ENCODE measurements at places on chromosomes 11 and 22.

DNA sequence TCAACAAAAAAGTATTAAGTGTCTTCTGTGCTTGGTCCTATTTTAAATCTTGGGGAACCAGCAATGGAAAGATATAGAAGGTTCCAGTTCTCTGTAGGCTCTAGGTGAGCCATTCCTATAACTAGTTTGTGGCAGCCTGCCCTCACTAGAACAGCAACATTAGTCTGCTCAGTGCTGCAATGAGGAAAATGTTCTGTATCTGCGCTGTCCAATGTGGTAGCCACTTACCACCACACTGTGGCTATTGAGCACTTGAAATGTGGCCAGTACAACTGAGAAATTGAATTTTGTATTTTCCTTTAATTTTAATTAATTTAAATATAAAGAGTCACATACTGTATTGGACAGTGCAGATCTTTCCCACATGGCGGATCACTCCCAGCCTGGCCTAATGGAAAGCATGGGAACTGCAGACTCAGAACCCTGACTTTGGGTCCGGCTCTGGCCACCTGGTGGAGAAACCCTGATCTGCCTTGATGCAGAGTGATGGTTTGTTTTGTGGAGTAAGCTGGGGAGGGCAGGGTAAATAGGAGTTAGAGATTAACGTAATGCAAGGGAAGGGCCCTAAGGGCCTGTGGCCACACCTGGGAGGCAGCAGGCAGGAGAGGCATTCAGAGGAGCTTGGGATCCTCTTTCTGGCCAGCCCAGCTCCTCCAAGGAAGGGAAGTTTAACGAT is 101.0 kb downstream of the ME3 start:
- no peak for DNase-seq

DNA sequence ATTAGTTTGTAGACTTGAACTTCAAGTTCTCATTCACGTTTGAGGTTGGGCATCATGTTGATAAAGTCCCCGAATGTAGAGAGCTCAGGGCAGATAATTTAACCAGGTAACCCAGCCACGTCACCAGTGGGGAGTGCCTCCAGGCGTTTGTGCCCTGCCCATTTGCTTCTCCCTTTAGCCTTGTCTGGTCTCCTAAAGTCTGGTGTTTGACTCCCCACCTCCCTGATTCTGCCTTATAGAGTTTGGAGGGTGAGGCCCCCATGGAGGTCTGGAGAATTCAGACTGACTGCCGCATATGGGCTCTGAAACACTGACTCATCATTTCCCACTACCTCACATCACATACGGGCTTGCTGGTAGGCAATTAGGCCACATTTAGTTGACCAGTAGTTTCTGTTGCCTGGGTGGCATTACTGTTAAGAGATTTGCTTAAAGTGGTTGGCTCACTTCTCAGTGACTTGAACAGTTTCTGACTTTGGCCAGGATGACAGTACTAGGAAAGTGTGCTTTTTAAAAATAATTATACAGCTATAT is 99.3 kb upstream of the GAL start:
- DNase-seq = no peak

DNA sequence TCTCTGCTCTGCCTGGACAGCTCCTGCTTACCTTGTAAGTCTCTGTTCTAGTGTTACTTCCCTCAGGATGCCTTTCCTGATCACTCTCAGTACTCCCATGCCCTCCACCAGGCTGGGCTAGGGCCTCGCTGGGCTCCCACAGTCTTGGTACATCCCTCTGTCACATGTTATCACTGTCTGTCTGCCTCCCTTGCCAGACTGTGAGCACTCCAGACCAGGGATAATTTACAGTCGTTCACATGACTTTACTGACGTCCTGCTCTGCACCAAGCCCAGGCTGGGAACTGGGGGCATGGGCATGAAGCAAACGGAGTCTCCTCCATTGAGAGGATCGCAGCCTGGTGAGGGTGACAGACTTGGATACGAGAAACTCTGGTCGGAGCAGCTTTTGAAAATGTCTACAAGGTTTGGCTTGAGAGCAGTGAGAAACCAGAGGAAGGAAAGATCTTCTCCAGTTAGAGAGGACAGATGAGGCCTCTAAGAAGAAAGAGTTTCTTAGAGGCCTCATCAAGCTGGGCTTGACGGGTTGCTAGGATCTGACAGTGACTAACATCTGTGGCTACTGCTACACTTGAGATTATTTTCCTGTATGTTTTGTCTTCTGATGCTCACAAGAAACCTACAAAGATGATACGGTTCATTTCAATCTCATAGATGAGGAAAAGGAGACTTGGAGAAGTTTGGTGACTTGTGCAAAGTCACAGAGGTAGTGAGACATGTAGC is 12.5 kb downstream of the USP35 start:
- DNase-seq = no peak

DNA sequence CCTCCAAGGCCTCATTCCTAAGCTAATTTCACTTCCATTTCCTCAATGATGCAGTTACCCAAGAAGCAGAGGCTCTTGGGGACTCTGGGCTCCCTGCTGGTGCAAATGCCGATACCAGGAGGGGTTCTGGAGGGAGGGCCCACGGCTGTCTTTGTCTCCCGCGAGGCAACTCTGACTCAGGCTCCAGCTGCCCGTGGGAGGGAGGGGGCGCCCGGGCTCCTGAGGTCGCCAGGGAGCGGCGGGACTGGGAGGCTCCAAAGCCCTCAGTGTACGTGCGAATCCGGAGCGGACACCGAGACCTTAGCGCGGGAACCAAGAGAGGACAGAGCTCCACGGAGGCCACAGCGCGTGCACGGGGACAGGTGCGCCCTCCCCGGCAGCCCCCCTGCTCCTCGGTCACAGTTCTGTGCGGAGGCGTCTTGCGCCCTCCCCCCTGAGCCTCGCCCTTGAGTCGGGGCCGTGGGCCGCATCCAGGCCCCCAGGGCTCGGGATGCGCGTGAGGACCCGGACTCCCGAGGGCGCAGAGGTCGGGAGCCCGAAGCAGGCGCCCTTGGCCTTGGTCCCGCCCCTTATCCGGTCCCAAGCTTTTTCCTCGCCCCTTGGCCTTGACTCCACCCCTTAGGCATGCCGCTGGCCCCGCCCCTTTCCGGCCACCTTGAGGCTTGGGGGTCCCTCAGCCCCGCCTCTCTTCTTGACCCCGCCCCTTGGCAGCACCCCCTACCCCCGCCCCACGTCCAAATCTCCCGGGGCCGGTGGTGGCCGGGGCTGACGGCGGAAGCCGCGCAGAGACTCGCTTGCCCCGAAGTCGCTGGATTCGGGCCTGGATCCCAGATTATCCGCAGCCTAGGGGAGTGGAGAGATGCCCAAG is 4.7 kb upstream of the SHISA8 start:
- DNase-seq = no peak

DNA sequence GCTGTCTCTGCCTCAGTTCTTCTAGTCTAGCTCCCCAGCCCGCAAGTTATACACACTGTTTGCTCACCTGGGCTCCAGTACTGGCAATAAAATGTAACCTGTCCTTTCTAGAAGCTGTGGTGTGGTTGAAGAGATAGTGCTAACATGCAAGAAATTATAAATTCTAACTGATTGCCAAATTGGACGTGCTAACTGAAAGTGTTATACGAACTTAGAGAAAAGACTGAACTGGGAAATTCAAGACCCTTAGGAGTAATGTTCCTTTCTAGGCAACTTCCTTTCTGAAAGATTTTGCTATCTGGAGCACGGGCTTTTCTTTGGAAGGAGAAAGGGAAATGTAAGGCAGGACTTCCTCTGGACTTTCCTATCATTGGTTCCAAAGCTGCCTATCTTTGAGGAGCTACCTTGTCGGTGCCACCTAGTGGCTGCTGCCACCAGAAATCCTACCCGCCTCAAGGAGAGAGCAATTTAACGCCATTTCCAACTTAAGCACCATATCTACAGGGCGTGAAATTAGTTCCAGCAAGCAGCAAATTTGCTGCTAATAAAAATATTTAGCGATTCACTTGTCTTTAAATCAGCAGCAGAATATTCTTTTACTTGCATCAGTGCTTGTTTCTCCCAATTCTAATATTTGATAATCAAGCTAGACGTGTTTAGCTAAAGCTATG is 12.7 kb upstream of the TMEM218 start:
- no peak for DNase-seq

DNA sequence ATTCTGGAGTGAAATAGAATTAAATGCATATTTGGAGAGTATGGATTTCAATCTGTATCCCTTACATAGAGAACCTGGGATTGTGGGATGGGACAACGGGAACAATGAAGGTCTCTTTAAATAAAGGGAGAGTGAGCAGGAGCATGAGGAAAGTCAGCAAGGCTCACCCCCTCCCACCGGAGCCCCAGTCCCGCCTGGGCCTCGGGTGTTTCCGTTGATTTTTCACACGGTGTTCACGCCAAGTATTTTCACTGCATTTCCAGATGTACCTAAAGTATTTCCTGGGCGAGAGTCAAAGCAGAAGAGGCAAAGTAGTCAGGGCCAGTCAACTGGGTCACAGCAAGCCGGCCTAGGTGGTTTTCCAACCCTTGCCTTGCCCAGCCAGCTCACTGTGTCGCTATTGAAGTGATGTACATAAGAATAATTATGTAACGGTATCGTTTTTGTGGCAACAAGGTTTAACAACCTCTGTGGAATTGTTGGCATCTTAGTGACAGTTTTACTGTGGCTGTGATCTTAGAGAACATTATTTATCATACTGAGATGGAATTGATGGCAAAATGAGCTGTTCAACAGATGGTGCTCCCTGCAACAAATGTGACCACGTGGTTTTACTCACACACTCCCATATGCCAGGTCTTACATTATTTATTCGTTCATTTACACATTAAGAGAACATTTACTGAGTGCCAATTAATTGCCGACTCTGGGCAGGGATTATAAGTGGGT is 177.3 kb downstream of the ADAMTS15 start:
- DNase-seq = no peak

DNA sequence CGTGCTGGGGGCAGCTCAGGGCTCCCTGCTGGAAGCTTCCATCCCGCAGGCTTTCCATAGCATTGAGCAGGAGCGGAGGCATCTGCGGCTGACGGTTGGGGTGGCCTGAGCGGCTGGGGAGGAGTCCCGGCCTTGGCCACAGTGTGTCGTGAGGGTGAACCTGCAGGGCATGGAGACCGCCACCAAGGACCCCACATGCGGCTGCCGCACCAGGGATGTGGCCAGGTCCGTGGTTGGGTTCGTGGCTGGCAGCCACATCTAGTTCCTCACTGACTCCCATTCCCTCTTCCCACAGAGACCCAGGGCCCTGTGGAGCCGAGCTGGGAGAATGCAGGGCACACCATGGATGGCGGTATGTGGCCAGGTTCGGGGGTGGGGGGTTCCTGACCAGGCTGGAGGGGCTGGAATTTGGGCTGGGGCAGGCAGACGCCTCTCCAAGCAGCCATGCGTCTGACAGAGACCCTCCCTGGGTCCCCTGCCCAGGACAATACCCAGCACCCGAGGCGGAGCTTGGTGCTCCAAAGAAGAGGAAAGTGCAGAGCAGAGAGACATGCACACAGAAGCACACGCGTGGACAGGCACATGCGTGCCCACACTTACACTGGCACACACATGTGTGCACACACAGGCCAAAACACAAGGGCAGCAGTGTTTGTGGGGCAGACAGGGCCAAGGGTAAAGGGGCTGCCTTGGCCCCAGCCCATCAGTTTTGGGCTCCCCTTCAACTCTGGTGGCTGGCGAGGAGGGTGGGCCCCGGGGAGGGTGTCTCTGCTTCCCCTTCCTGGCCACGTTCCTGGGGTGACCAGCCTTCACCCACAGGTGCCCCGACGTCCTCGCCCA is 2.7 kb downstream of the MUC5B start:
- no peak for DNase-seq

- no peak for DNase-seq
Measured at GRCh38 chr11:69200331-69201065, 44.8 kb downstream of the SMIM38 start.

DNA sequence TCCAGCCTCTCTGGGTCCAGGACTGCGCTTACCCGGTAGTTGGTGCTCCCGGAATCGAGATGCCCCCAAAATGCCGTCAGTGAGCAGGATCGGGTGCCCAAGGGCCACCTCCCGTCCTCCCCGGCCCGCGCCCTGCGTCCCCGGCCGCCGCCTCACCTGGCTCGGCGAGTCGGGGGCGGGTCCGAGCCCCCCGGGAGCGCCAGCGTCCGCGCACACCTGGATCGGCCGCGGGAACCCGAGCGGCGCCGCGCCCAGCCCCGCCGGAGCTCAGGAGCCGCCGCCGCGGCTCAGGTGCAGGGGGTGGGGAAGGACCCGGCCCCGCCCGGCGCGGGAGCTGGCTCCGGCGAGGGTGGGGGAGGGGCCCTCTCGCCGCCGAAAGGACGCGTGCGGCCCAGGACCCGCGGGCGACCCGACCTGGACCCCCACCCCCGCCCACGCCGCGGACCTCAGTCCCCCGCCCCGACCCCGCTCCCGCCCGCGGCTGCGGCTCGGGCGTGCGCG is at the start of gene SHANK2:
SHANK2 (minus strand) TSS at position 309 of the 501 bp plus-strand sequence. CDS start 105,251 bp downstream, outside the sequence.
- DNase-seq = no peak

GRCh38 chr11:85896876-85897275 is 41.7 kb downstream of the CCDC83 start:
- no peak for DNase-seq

DNA sequence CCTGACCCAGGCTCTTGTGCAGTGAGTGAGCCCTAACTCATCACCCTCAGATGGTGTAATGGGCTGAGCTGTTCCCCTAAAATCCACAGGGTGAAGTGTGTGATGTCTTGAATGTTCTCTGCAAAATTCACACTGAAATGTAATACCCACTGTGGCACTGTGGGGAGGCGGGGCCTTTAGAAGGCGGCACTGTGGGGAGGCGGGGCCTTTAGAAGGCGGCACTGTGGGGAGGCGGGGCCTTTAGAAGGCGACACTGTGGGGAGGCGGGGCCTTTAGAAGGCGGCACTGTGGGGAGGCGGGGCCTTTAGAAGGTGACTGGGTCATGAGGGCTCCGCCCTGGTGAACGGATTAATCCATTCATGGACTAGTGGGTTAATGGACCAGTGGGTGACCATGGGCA is 33.0 kb downstream of the CHID1 start:
- DNase-seq = no peak

GRCh38 chr22:20153945-20154344 is 3.1 kb upstream of the CCDC188 start:
- DNase-seq = no peak

GRCh38 chr22:36955691-36956090 is 42.3 kb downstream of the CSF2RB start:
- DNase-seq = no peak

DNA sequence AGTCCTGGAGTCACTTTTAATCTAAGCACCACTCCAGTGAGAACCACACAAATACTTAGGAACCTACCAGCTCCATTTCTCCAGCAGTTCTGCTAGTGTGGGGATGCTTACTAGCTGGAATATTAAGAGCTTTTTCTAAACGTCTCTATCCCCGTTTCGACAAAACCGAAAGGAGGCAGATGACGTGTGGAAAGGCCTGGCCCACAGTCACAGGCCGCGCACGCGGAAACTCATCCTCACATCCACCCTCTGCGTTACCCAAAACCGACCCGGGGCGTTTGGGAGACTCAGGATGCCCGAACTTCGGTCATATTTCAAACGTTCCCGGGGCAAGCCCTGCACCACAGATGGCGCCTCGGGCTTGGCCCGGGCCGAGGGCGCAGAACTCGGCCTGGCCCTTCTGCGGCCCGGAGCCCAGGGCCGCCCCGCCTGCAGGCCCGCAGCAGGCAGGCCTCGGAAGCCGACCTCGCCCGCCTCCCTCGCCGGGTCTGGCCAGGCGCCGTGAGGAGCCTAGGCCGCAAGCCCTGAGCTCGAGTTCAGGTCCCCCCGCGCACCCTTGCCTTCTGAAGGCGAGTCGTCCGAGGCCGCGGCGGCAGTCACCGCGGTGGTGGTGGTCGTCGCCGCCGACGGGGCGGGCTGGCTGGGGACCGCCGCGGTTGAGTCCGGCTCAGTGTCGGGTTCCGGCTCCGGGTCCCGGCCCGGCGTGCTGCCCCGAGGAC is 473 bp downstream of the FNBP4 start:
- DNase-seq = peak; percentile 71

Measured in ovary (tissue), 10 donors.